ENCODE measurements at places on chromosomes 11 and 22. TPM values are rescaled to one million over a fixed set of nuclear protein-coding genes. Genes with fewer than 3 reads are reported as not detected.

The MAPK11 gene
- 8.3 TPM for total RNA-seq

The OOSP2 gene
- not detected for total RNA-seq

The PRAME gene
- 0.34 TPM for total RNA-seq

The KCNQ1OT1 gene
- total RNA-seq: 1.1 TPM

The NXPE1 gene
- not detected for total RNA-seq

The PANX3 gene
- total RNA-seq: not detected

The MPPED2 gene
- not detected for total RNA-seq

The OR51I1 gene
- not detected for total RNA-seq

The MCAT gene
- 16.4 TPM for total RNA-seq

The OR8I2 gene
- total RNA-seq: not detected

The MTMR3 gene
- 26.7 TPM for total RNA-seq

The OR56A1 gene
- total RNA-seq: not detected

The WNT11 gene
- total RNA-seq: 1.4 TPM

The TBX10 gene
- total RNA-seq: not detected

The APOL4 gene
- total RNA-seq: 4.3 TPM

The ADSL gene
- total RNA-seq: 70.1 TPM

The UPK3A gene
- not detected for total RNA-seq

The BAIAP2L2 gene
- total RNA-seq: 3.4 TPM

The PARVA gene
- total RNA-seq: 65.3 TPM

The MYO7A gene
- total RNA-seq: 0.56 TPM

The C1QTNF4 gene
- 0.20 TPM for total RNA-seq

The TPCN2 gene
- 8.1 TPM for total RNA-seq

The DEFB131B gene
- total RNA-seq: not detected

The FAM180B gene
- total RNA-seq: not detected

The CHRM4 gene
- total RNA-seq: not detected

The WNT7B gene
- 0.29 TPM for total RNA-seq

The PHF21B gene
- not detected for total RNA-seq

The PPFIBP2 gene
- total RNA-seq: 8.7 TPM

The PEX26 gene
- 24.7 TPM for total RNA-seq

The P2RX3 gene
- total RNA-seq: not detected

The NTM gene
- 3.9 TPM for total RNA-seq

The ACRV1 gene
- total RNA-seq: not detected

The KCNQ1 gene
- total RNA-seq: 0.10 TPM

The L3MBTL2 gene
- total RNA-seq: 13.3 TPM

The OR10A5 gene
- total RNA-seq: not detected

The LARGE1 gene
- 13.8 TPM for total RNA-seq

The LDLRAD3 gene
- 26.8 TPM for total RNA-seq

The APOA5 gene
- total RNA-seq: not detected
